ENCODE measurements at places on chromosomes 3 and 15. TPM values are rescaled to one million over a fixed set of nuclear protein-coding genes. Genes with fewer than 3 reads are reported as not detected.

DNA sequence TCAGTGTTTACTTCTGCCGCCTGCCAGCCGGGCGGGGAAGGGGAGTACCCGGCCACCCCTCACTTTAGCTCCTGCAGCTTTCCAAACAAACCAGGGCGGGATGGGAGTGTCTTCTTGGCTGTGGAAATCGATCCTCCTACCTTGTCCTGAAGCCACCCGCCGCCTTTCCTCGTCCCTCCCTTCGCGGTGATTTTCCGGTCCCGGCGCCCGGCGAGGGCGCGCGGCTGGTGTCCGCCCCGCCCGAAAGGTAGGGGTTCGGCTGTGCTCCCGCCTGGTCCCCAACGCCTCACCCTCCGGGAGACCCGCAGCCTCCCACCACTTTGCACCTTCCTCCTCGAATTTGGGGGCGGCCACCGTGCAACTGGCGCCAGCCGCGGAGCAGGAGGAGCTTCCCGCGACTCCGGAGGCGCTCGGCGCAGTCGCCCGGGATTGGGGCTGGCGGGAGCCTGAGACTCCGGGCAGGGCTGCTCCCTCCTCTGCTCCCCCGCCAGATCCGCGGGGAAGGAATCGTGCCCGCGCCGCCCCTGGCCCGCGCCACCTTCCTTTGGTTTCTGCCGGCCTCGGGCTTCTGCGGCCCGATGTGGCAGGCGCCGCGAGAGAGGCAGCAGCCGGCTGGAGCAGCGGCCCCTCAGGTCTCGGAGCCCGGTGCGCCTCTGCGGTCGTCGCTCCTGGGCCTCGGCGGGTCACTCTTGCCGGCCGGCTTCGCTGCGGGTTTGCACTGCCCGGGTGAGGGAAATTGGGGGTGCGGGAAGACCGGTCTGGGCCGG lies 30.7 kb upstream of the ST3GAL6 start:
- peak; percentile 69 for DNase-seq
- no peaks in the 10 kb centered on the region for H3K27me3 ChIP-seq
- no peaks in the 10 kb centered on the region for H3K36me3 ChIP-seq

DNA sequence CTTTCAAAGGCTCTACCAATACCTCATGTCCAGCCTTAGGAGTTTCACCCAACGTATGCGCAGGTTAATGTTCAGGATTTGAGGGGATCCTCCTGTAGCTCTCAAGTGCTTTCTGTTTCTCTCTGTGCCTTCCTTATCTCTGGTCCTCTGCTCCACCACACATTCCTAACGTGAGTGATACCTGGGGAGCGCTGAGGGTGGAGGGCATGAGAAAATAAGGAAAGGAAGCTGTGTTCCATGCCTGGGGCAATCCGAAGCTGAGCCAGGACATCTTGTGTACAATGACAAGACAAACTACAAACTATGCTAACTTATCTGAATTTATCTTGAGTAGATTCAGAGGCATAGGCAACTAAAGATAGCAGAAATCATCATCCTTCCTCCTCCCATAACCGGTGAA lies 136.4 kb downstream of the SST start:
- no peak overlapping the region for H3K4me3 ChIP-seq
- no peaks in the 10 kb centered on the region for H3K36me3 ChIP-seq
- H3K4me1 ChIP-seq: no peaks in the 10 kb centered on the region
- no peaks in the 10 kb centered on the region for H3K27me3 ChIP-seq
- H3K27ac ChIP-seq: no peak overlapping the region

DNA sequence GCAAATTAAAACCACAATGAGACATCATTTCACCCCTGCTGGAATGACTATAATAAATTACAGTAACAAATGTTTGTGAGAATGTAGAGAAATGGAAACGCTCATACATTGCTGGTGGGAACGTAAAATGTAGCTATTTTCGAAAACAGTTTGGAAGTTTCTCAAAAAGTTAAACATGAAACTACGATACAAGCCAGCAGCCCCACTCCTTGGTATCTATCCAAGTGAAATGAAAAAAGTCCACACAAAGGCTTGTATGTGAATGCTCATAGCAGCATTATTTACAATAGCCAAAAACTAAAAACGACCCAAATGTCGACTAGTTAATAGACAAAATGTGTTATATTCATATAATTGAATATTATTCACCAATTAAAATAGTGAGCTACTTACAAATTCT lies 22.9 kb upstream of the CFAP20DC start:
- no peaks in the 10 kb centered on the region for H3K36me3 ChIP-seq
- no peak overlapping the region for H3K27ac ChIP-seq
- no peaks in the 10 kb centered on the region for H3K4me1 ChIP-seq
- peak; percentile 36 for DNase-seq
- H3K27me3 ChIP-seq: no peaks in the 10 kb centered on the region
- no peak overlapping the region for H3K4me3 ChIP-seq

DNA sequence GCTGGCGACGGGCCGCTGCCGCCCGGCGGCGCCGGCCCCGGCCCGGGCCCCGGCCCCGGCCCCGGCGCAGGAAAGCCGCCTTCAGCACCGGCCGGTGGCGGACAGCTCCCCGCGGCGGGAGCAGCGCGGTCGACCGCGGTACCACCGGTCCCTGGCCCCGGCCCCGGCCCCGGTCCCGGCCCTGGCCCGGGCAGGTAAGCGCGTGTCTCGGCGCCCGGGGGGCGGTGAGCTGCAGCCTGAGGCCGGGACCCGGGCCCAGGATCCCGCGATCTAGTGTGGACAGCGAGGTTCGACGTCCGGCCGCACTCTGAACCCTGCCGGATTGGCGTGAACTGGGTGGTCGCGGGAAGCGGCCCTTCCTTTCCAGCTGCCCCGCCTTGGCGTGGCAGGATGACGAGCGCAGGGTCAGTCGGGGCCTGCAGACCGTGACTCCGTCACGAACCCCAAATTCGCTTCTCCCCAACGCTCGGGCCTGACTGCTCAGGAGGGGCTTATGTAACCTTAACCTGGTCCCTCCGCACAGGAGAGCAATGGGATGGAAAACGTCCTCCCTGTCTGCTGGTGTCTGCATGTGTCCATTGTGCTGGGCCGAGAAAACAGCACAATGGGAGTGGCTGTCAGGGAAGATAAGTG lies 472 bp downstream of the BSN start:
- H3K4me3 ChIP-seq: peak overlapping the region; percentile 55
- DNase-seq: peak; percentile 59
- no peaks in the 10 kb centered on the region for H3K36me3 ChIP-seq

DNA sequence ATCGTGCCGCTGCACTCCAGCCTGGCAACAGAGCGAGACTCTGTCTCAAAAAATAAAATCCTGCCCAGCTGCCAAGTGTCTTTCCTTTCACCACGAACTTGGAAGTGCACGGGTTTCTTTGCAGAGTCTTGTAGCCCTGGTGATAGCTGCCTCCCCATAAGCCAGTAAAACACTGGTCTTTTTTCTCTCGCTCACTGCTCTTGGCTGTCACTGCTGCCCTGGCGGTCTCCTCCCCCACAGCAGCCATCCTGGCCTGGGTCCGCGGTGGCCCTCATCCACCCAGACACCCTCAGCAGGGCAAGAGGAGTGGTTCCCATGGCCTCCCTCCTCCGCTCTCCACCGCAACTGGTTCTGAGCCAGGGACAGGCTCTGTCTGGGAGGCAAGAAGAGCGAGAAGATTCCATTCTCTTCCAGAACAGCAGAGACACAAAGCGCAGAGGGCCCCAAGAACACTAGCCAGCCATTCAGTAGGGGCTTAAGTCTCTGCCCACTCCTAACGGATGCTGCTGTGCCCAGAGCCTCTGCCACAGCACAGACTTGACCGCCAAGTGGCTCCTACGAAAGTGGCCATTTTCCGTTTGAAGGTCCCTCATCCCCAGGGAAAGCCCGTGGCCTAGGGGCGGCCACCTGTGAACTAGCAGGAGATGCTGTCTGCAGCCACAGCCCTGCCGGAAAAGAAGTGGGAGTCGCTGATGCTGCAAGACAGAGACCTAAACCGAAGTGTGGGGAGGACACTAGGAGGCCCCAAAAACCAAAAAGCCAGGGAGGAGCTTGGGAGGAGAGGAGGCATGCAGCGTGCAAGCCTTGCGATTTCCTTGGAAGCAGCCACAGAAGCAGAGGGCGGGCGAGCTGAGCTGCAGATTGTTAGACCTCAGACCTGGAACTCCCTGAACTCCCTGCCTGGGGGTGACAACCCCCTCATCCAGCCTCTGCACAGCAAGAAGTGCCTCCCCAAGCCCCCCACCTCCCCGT lies 44.1 kb downstream of the KLHL25 start:
- H3K36me3 ChIP-seq: no peaks in the 10 kb centered on the region
- peaks cover 16% of the 10 kb centered on the region for H3K4me1 ChIP-seq
- H3K4me3 ChIP-seq: no peak overlapping the region
- DNase-seq: peak; percentile 78
- no peaks in the 10 kb centered on the region for H3K27me3 ChIP-seq

DNA sequence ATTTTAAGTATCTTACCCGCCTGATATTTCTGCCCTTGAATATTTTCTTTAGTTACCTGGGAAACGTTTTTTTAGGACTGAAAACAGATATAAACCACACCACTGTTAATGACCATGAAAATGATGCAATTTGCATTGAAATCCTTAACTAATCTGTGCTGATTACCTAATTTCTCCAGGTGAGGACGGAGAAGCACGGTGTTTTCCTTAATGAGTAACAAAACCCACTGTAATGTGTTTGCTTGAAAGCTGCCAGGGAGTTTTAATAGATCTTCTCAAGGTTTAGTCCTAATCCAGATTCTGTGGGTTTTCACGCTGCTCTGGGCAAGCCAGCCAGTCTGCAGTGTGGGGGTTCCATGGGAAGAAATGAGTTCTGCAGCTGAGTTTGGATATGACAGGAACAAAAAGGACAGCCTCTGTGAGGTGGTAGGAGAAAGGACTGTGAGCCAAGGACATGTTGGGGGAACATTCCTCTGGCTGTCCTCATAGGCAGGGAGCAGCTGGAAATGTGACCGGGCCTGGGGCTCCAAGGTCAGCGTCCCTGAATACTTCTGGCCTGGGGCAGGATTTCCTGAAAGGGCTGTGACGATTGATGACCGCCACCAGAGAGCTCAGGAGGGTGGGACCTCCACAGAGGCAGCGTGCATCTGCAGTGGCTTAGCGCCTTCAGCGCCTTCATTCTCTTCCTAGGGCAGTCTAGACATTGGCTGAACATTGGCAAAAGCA lies 18.6 kb downstream of the THSD4 start:
- DNase-seq: no peak
- H3K27me3 ChIP-seq: no peaks in the 10 kb centered on the region
- no peaks in the 10 kb centered on the region for H3K36me3 ChIP-seq
- H3K27ac ChIP-seq: no peak overlapping the region
- H3K4me3 ChIP-seq: no peak overlapping the region

DNA sequence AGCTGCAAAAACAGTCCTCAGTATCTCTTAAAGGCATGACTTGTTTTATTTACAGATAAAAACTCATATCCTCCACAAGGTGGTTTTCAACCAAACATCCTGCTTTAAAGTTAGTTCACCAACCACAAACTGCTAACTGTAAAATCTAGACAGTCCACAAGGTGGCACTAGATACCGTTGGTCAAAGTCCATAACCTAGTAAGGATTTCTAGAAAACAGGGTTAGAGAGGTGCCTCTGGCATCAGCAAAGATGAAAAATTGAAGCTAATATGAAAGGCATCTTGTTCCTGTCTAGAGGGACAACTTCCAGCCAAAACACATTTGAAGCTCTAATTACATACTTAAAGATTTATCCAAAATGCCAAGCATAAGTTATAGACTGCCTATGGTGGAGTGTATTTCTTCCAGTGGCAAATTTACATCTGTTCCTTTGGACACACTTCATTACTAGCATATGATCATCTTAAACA lies 56.0 kb downstream of the ZMAT3 start:
- no peaks in the 10 kb centered on the region for H3K36me3 ChIP-seq
- no peak overlapping the region for H3K4me3 ChIP-seq
- no peaks in the 10 kb centered on the region for H3K4me1 ChIP-seq
- DNase-seq: peak; percentile 77

DNA sequence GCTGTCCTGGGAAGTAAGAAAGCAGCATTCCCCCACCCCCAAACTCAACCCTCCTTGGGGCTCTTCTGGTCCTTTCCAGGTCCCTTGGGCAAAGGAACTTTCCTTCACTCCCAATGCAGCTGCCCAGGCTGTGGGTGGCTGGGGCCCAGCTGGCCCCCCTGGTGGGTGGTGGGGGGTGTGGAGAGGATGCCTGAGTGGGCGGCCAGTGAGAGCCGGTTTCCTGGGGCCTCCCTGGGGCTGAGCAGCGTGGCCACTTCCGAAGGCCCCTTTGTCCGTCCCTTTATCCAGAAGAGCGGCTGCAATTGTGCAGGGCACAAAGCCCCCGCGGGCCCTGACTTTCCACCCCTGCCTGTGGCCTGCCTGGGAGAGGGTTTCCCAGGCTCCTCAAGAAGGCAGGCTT lies 61.0 kb downstream of the RHCG start:
- no peak overlapping the region for H3K4me3 ChIP-seq
- H3K27ac ChIP-seq: no peak overlapping the region
- no peak for DNase-seq
- no peaks in the 10 kb centered on the region for H3K36me3 ChIP-seq

DNA sequence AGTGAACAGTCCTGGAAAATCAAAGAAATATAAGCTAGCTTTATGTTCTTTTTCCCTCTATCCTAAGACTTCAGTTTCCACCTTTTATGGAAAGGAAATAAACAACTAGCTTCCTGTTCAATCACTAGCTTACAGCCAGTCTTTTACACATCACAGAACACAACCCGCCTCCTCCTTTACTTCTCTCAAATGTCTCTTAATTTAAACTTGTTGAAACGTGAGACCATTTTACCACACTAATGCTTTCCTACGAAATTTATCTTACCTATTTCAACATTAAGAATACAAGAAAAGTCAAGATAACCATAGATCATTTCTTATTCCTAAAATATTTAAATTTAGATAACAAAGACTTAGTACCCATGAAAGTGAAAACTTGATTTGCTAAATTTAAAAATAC lies 6.2 kb downstream of the PRTG start:
- H3K27me3 ChIP-seq: peaks cover 38% of the 10 kb centered on the region
- no peak overlapping the region for H3K4me3 ChIP-seq
- no peak for DNase-seq
- H3K36me3 ChIP-seq: no peaks in the 10 kb centered on the region
- no peak overlapping the region for H3K27ac ChIP-seq

GRCh38 chr15:91776104-91776503 lies 77.4 kb upstream of the SLCO3A1 start:
- no peak overlapping the region for H3K27ac ChIP-seq
- H3K27me3 ChIP-seq: no peaks in the 10 kb centered on the region
- H3K4me1 ChIP-seq: no peaks in the 10 kb centered on the region
- H3K4me3 ChIP-seq: no peak overlapping the region
- no peaks in the 10 kb centered on the region for H3K36me3 ChIP-seq

- no peaks in the 10 kb centered on the region for H3K27me3 ChIP-seq
- H3K36me3 ChIP-seq: no peaks in the 10 kb centered on the region
- H3K4me3 ChIP-seq: no peak overlapping the region
- H3K4me1 ChIP-seq: no peaks in the 10 kb centered on the region
These were observed 169.7 kb upstream of the TMCO5A start for GRCh38 chr15:37764733-37765191.

GRCh38 chr3:128218548-128219257 lies 65.4 kb downstream of the EEFSEC start:
- no peaks in the 10 kb centered on the region for H3K27me3 ChIP-seq
- H3K4me3 ChIP-seq: no peak overlapping the region
- DNase-seq: peak; percentile 18
- no peaks in the 10 kb centered on the region for H3K36me3 ChIP-seq

The MAPK6 gene
- 25.1 TPM for total RNA-seq

The WDR72 gene
- total RNA-seq: 0.73 TPM

The CPLX3 gene
- not detected for total RNA-seq

The CYP1A1 gene
- total RNA-seq: not detected

The PIERCE2 gene
- total RNA-seq: 3.4 TPM

The KLF15 gene
- total RNA-seq: 12.8 TPM

The TRA2B gene
- total RNA-seq: 86.0 TPM

The FBXL2 gene
- total RNA-seq: 16.8 TPM
